Spinal cord (tissue), 10 donors: ENCODE measurements at places on chromosomes 6 and 20. TPM values are rescaled to one million over a fixed set of nuclear protein-coding genes. Genes with fewer than 3 reads are reported as not detected.

The MICB gene
- total RNA-seq: 2.8 TPM

The ZBTB9 gene
- total RNA-seq: 13.1 TPM

The SYCP2L gene
- 2.8 TPM for total RNA-seq

The CST4 gene
- not detected for total RNA-seq

The SLC35D3 gene
- total RNA-seq: 0.99 TPM

The TPMT gene
- total RNA-seq: 17.9 TPM

The KIF25 gene
- total RNA-seq: 3.0 TPM

The EYS gene
- total RNA-seq: 4.5 TPM

The GABRR1 gene
- not detected for total RNA-seq

The TCF15 gene
- total RNA-seq: 1.8 TPM

The SPEF1 gene
- 8.5 TPM for total RNA-seq

The TAGAP gene
- 3.3 TPM for total RNA-seq

The MDFI gene
- total RNA-seq: 155 TPM

The COL10A1 gene
- 0.40 TPM for total RNA-seq

The MCHR2 gene
- total RNA-seq: 0.20 TPM

The POU5F1 gene
- total RNA-seq: 0.22 TPM

The PCNA gene
- 102 TPM for total RNA-seq

The RNF182 gene
- total RNA-seq: 25.6 TPM

The MYLK2 gene
- total RNA-seq: 5.2 TPM

The DLK2 gene
- 4.1 TPM for total RNA-seq

The PROKR2 gene
- total RNA-seq: 0.66 TPM

The TMEM200A gene
- 13.6 TPM for total RNA-seq

The EPHA7 gene
- 90.2 TPM for total RNA-seq

The POU3F2 gene
- 10.0 TPM for total RNA-seq

The CRIP3 gene
- total RNA-seq: 8.4 TPM

The PTCHD4 gene
- 4.2 TPM for total RNA-seq

The FAM83C gene
- total RNA-seq: not detected

The PBOV1 gene
- not detected for total RNA-seq

The MUCL3 gene
- total RNA-seq: not detected

The UBD gene
- total RNA-seq: 0.50 TPM

The BRPF3 gene
- total RNA-seq: 18.7 TPM

The ADGRF5 gene
- 28.2 TPM for total RNA-seq

The TMEM170B gene
- total RNA-seq: 10.9 TPM

The GPR63 gene
- total RNA-seq: 6.0 TPM

The TGM3 gene
- total RNA-seq: 0.39 TPM

The WFDC13 gene
- total RNA-seq: not detected

The LY6G6F gene
- total RNA-seq: 0.30 TPM

The UNC5CL gene
- 0.72 TPM for total RNA-seq

The CBLN4 gene
- total RNA-seq: 6.1 TPM

The HEY2 gene
- total RNA-seq: 10.3 TPM

The HLA-DPA1 gene
- 19.8 TPM for total RNA-seq
